CD8-positive, alpha-beta T cell (primary cell): ENCODE measurements at places on chromosomes 7 and 10. TPM values are rescaled to one million over a fixed set of nuclear protein-coding genes. Genes with fewer than 3 reads are reported as not detected.

DNA sequence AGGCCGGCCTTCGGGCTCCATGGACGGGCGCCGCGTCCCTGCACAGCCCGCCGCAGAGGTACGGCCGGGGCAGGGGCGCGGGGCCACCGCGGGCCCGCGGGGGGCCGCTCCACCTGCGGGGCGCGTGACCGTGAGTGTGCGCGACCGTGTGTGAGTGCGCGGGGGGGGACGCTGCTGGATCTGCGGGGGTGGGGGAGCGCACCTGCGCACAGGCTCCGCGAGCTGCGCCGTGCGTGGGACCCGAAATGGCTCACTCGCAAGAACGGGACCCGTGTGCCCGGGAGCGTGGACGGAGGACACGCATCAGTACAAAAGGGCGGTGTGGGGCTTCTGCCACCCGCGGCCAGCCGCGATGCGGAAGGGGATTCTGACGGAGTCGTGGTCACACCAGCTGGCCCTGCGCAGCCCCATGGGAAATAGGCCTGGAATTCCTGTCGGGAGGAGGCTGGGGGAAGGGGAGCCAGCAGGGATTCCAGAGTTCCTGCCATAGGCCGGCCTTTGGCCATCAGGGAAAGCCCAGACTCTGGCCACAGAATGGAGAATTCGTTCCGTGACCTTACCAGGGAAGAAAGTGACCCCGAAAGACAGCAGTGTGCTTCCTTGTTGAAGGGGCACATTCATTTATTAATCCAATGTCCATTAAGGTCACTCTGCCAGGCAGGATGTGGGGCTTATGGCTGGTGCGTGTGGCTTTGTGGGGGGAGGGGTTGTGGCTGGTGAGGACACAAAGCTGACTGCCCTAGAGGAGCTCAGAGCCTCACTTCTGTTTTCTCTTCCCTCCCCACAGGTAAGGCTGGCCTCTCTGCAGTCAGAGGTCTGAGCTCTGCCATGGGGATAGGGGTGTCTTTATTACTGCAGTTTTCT is 494 bp downstream of the REPIN1 start:
- DNase-seq: peak; percentile 85

GRCh38 chr7:27462575-27463270 is 200.0 kb downstream of the HIBADH start:
- DNase-seq: no peak

- peak; percentile 27 for DNase-seq
Measured at GRCh38 chr10:14325325-14325955, 5.3 kb downstream of the FRMD4A start.

- peak; percentile 67 for DNase-seq
Measured at GRCh38 chr7:139358541-139359365, 941 bp upstream of the LUC7L2 start.

CLCN1 gene
- total RNA-seq: not detected

DNA sequence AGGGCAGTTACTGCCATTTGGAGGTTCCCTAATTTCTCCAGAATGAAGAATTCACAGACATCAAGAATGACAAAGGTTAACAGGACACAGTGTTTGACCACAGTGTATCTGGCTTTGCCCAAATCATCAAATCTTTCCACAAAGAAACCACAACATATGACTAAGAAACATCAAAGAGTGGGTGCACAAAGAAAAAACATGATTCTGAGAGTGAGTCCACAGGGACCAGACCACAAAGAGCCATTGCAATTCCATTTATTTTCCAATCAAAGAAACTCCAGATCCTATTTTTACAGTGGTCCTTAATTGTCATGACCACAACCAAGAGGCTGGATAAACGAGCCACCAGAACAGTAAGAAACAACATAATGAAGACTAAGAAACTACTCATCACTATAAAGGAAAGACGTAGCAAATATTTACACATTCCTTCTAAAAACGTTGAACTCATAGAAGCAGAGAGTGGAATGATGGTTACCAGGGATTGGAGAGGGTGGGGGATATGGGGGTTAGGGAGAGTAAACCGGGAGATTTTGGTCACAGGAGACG is 286.5 kb downstream of the DOCK4 start:
- DNase-seq: no peak

GRCh38 chr7:7554021-7554432 is 12.7 kb upstream of the MIOS start:
- no peak for DNase-seq

DNA sequence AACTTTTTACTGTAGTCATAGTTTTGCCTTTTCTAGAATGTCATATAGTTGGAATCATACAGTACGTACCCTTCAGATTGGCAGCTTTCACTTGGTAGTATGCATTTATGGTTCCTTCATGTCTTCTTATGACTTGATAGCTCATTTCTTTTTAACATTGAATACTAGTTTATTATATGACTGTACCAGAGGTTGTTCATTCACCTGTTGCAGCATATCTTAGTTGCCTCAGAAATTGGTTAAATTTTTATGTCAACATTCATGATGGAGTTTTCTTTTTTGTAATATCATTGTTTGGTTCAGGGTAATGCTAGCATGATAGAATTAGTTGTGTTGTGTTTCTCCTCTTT is 94.8 kb upstream of the CDK13 start:
- no peak for DNase-seq

GRCh38 chr10:43208147-43209073 is 58.5 kb downstream of the RASGEF1A start:
- no peak for DNase-seq

DNA sequence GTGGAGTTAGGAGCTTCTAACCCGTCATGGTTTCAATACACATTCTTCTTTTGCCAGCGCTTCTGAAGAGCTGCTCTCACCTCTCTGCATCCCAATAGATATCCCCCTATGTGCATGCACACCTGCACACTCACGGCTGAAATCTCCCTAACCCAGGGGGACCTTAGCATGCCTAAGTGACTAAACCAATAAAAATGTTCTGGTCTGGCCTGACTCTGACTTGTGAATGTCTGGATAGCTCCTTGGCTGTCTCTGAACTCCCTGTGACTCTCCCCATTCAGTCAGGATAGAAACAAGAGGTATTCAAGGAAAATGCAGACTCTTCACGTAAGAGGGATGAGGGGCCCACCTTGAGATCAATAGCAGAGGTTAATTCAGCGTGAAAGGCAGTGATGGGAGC is 22.4 kb downstream of the PRSS2 start:
- DNase-seq: no peak

GBX1 gene
- total RNA-seq: not detected

GRCh38 chr7:52727632-52728031 is 307.8 kb upstream of the POM121L12 start:
- no peak for DNase-seq

ABLIM1 gene
- 298 TPM for total RNA-seq

MRPS33 gene
- 19.9 TPM for total RNA-seq

CYP2C19 gene
- not detected for total RNA-seq

ZNF804B gene
- not detected for total RNA-seq

CAMK2B gene
- total RNA-seq: not detected
